Subcutaneous preadipocyte (primary cell): ENCODE measurements at places on chromosomes 2 and 18. TPM values are rescaled to one million over a fixed set of nuclear protein-coding genes. Genes with fewer than 3 reads are reported as not detected.

Gene EGR4
- total RNA-seq = not detected in 2 replicates

Gene IL1F10
- total RNA-seq = not detected in 2 replicates

Gene KCNE4
- 0.73 and 1.6 TPM in 2 replicates for total RNA-seq

Gene MC5R
- not detected in 2 replicates for total RNA-seq

Gene SLC5A7
- total RNA-seq = not detected in 2 replicates

Gene LAMA3
- 3.9 and 6.6 TPM in 2 replicates for total RNA-seq
